Stimulated activated CD8-positive, alpha-beta memory T cell treated with anti-CD3 and anti-CD28 coated beads, Interleukin-15, amount 100 ng/mL, for 1 hour (primary cell): ENCODE measurements at places on chromosomes 6 and 20.

DNA sequence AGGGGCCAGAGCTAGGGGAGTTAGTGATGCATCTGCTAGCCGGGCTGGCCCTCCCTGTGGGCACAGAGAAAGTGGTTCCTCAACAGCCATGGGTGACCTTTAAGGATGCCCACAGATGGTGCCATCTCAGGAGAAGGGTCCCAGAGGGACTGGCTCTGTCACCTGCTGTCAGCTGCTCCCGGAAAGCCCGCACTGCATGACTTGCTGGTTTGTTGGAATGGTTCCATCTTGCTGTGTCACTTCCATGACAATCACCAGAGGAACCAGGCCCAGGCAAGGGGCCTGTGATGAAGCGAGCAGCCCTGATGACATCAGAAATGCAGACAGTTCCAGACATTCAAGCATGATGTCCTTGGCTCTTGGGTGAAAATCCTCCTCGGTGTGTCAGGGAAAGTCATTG lies 125.2 kb downstream of the PHACTR3 start:
- no peak for DNase-seq

GRCh38 chr6:6880745-6881437 lies 226.9 kb upstream of the RREB1 start:
- no peak for DNase-seq

- DNase-seq, result no peak
Observed at GRCh38 chr20:50194422-50194830, 3.8 kb downstream of the CEBPB start.

GRCh38 chr6:139124887-139125672 lies 9.8 kb upstream of the HECA start:
- DNase-seq, result peak; percentile 60

DNA sequence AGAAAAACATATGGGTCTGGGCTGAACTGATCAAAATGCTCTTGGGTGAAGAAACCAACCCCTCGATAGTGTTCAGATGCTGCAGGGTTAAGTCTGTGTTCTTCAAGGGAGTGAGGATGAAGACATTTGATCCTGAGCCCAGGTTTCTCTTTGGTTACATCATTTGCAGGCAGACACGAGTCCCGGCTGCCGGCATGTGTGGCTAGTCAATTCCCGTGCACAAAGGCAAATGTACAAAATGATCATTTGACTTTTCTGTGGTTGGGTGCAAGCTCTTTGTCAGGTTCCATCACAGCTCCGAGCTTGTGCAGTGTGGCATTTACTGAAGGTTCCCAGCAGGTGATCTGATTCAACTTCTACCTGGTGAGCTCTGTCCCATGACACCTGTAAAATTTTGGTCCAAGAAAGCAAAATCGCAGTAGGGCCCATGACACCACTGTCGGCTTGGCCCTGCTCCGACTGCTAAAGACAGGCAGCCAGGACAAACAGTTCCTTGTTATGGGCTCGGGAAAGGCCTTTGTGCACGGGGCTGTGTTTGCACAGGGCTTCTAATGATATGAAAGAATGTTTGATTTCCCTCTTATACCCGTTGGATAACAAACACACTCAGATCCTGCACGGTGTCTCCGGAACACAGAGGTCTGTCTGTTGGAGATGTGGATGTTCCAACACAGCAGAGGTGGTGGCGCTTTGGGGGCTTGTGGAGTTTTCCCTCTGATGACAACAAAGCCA lies 46.9 kb downstream of the GJA10 start:
- no peak for DNase-seq

GRCh38 chr6:143607974-143608373 lies 69.8 kb upstream of the PHACTR2 start:
- no peak for DNase-seq

- DNase-seq, result no peak
Observed at GRCh38 chr20:19993958-19994669, 23.0 kb upstream of the NAA20 start.

- no peak for DNase-seq
Observed at GRCh38 chr6:10586302-10586701, 65.2 kb downstream of the GCNT2 start.

- no peak for DNase-seq
Observed at GRCh38 chr20:53752583-53752970, 158.9 kb upstream of the ZNF217 start.
